ENCODE measurements at places on chromosomes 1 and 21.

DNA sequence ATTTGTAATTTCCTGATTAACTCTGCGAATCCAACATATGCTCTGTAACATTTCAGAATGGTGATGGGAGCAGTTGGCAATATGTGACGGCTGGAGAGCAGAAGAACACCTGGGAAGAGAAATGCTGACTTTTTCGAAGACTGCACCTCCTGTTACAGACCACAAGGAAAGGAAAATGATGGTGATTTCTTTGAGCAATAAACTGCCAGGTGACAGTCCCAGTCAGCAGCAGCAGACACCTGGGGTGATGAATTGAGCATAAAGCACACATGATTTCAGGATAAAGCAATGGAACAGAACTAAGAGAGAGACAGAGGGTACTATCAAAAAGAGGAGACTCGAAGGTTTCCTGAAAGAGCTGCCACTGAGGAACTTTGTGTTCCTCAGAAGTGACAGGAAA, 528.6 kb downstream of the NEGR1 start:
- no peak for DNase-seq

- DNase-seq, result no peak
Measured at GRCh38 chr1:101282314-101283038, 45.7 kb downstream of the S1PR1 start.

- no peak for DNase-seq
Measured at GRCh38 chr1:167456926-167457325, 61.4 kb downstream of the CD247 start.

GRCh38 chr1:191398551-191398950, 759.7 kb upstream of the RGS18 start:
- DNase-seq, result no peak

GRCh38 chr1:109628540-109629321, 9.1 kb downstream of the AMPD2 start:
- DNase-seq, result peak; percentile 47

GRCh38 chr1:26789931-26790330, 2.2 kb downstream of the PIGV start:
- DNase-seq, result no peak

GRCh38 chr1:153488731-153489130, 28.3 kb upstream of the S100A7 start:
- peak; percentile 47 for DNase-seq

GRCh38 chr1:231861541-231862481, 235.2 kb downstream of the DISC1 start:
- no peak for DNase-seq

GRCh38 chr1:62800825-62801306, 16.9 kb downstream of the ATG4C start:
- no peak for DNase-seq

- peak; percentile 82 for DNase-seq
Measured at GRCh38 chr1:14987829-14988603, 165.5 kb upstream of the TMEM51 start.

DNA sequence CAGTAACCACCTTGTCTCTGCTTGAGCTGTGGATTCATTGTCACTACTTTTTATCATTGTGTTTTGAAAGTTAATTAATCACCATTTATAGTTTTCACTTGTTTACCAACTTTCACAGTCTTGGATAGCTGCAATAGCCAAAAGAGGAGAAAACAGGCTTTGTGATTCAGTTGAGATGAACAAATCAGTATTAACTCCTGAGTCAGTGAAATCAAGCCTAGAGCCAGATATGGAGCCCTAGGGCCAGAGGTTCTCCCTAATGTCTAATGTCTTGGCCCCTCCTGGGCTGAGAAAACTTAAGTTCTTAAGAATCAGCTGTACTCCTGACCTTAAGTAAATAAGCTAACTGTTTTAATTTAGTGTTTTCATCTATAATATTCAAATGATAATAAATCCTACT, 228.8 kb downstream of the DNM3 start:
- no peak for DNase-seq

DNA sequence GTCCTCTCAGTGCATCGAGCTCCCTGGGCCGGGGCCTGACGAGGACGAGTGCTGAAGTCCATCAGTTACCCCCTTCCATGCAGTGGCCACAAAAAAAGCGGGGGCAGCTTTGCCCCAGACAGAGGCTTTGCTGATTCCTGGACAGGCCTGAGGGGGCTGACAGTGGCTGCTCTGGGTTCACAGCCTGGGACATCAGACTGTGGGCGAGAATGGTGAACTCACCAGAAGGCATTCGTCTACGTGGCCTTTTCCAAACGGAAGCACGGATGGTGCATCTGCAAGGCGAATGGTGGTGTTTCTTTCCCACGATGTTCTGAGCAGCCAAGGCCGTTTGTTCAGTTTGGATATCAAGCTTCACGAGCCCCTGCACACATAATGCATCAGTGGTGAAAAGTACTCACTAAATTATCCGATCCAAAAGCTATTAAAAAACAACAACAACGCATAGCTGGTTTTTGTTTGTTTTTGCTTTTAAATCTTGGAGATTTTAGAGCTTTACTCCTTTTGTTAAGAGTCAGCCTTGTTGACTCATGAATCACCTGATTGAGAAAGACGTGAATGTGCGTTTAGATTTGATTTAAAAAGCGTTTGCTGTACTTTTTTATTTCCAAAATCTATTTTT, 6.3 kb upstream of the ZBTB21 start:
- no peak for DNase-seq

- peak; percentile 97 for DNase-seq
Measured at GRCh38 chr1:113928941-113929749, at the start of gene HIPK1. Gene HIPK1, plus strand, starts transcription at chr1:113929324.

DNA sequence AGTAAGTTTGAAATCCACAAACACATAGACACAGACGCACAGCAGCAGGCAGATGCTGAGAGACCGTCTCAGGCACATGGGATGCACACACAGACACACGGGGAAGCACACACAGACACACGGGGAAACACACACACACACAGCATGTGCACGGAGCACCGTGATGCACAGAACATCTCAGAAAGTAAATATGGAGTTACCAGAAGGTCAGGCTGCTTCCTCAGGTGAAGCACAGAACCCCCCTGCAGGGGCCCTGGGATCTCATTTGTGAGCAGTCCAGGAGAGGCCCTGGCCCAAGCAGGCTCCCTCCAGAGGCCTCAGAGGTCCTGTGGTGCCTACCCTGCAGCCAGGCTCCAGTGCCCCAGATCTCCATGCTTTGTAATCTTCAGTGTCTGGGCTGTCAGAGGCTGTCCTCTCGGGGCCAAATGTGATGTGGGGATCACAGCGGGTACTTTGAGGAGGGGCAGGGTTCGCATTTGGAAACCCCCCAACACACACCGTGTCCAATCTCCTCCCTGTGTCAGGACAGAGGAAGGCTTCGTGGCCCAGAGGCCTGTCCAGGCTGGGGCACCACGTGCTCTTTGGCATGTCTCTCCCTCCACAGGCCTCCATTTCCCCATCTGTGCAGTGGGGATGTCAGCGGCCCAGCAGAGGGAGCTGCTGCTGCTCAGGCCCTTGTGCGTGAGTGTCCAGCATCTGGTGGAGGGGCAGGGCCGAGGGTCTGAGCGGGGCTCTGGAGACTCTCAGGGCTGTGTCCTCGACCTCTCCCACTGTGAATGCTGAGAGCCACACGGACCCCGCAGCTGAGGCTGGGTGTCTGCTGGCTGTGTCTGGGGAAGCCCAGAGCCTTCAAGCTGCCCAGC, 23.0 kb upstream of the PRSS38 start:
- DNase-seq, result no peak

DNA sequence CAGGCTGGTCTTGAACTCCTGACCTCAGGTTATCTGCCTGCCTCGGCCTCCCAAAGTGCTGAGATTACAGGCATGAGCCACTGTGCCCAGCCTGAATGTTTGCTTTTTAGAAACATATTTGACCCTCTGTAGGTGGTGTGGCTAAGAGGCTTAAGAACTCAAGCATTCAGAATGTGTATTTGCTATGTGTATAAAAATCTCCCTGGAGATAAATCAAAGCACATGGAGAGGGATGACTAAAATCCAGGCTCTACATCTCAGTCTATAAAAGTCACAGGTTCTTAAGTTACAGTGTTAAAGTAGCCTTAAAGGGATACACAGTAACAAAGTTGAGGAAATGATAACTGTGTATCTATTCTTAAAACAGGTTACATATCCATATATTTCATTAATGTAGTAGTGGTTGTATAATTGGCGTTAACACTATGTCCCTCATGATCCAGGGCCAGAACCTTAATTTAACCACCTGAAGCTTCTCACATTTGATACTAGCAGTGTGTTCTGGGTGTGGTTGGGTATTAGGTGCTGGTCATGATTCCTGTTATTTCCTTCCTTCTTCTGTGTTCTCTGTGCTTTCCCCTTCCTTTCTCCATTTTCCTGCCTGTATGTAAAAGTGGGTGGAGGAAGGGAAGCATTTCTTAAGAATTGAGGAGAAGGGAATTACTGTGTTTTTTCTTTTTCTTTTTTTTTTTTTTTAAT, 16.2 kb downstream of the GIPC2 start:
- no peak for DNase-seq

DNA sequence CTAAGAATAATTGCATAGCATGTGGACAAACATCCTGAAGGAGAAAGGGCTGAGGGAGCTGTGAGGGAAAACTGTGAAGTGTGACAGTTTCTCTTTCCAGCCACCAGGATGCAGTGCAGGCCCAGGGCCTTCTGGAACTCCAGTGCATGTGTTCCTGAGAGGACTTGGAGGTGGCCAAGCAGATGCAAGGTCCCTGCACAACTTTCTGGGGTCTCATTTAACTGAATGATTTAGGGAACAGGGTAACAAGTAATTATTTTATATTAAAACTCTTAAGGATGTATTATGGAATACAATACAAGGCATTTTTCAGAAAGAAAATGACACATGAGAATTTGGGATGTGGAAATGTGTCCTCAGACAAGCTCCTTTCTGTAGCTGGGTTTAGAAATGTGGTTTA, 61.2 kb upstream of the MCOLN3 start:
- no peak for DNase-seq

DNA sequence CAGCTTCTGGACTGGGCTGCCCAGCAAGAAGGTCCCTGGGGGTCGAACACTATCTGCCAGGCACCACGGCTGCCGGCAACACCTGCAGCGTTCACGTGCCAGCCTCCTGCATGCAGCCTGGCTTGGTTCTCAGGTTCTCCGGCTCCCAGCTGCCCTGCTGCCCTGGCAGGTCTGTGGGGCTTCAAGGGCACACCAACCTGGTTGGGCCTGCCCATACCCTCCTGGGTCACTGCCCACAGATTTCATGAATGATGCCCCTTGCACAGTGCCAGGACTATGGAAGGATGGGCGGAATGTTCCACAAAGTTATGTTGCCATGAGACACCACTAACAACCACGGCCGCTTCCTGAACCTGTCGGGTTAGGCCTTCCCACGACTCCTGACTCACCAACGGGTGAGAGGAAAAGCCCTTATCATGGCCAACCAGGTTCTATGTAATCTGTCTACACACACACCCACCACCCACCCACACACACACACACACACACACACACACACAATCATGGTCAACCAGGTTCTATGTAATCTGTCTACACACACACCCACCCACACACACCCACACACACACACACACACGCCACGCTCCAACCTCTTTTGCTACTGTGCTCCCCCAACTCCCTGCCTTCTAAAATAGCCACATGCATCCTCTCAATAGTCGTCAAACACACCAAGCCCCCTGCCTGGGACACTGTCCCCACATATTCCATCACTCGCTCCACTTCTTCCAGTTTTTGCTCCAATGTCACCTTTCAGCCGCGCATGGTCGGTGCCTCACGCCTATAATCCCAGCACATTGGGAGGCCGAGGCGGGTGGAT, 32.2 kb downstream of the HSPG2 start:
- DNase-seq, result no peak

GRCh38 chr21:35179990-35180540, 131.0 kb upstream of the RUNX1 start:
- no peak for DNase-seq

DNA sequence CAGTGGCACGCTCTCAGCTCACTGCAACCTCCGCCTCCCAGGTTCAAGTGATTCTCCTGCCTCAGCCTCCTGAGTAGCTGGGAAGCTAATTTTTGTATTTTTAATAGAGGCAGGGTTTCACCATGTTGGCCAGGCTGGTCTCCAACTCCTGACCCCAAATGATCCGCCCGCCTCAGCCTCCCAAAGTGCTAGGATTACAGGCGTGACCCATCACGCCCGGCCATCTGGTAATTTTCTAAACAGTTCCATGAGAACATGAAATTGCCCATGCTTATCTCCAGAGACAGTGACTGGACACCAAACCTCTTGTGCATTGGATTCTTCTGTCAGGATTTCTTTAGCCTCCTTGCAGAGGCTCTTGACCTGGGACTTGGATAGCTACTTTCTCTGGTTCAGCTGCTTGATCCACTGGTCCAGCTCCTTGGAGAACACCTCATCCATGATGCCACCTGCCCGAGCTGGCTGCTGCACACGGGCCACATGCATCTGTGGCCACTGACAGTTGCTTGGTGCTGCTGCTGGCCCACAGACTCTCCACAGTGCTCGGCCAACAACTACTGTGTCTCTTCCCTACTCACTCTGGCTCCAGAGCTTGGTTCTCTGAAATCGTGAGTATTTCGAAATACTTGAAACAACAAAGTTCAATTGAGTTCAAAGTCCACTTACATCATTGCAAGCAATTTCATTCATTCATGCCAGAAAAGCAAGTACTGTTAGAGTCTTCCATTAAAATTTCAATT, 40.0 kb upstream of the CTPS1 start:
- no peak for DNase-seq

GRCh38 chr1:35398739-35399138, 130.2 kb downstream of the ZMYM4 start:
- no peak for DNase-seq

GRCh38 chr1:228500901-228501871, 14.0 kb downstream of the RNF187 start:
- peak; percentile 86 for DNase-seq

DNA sequence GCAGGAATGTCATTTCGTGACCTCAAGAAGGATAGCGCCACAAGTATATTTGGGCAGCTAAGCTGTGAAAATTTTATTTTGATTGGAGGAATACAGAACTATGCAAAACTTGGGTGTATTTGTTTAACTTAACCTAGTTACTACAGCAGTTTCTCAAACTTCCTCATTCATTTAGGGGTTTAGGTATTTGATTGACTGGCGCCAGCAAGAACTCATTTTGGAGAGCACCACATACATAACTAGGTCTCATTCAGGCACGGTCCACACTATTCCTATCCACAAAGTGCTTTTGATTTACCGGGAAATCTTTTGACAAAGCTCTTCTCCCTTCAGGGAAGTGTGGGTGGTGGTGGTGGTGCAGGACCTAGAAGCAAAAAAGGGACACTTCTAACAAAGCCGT, 155.1 kb upstream of the NRIP1 start:
- DNase-seq, result no peak

- peak; percentile 94 for DNase-seq
Measured at GRCh38 chr1:36323636-36324352, at the start of gene EVA1B. Gene EVA1B, minus strand, starts transcription at chr1:36323645. Its CDS starts 608 bp downstream, at chr1:36323037.

DNA sequence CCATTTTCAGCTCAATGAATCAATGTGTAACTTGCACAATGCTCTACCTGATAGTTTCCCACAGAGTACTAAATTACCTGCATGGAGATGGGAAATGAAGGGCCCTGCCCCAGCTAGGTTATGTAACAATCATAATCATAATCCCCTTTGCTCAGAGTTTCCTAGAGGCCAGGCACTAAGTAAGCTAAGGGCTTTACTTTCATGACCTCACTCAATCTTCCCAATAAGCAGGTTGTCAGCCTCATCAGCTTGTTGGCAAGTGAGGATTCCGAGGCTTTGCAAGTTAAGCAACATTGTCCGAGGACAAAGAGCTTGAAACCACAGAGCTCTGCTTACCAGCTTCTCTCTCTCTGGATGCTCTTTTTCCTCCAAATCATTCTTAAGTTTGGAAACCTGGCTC, 64.1 kb upstream of the NTPCR start:
- DNase-seq, result no peak

GRCh38 chr1:233790662-233791371, 113.7 kb upstream of the SLC35F3 start:
- no peak for DNase-seq

Data from left forelimb (tissue), 1 donor.